ENCODE measurements at places on chromosomes 2 and 18. TPM values are rescaled to one million over a fixed set of nuclear protein-coding genes. Genes with fewer than 3 reads are reported as not detected.

Gene SATB2
- total RNA-seq: 1.4 TPM

Gene SPDYA
- total RNA-seq: 0.10 TPM

Gene RASGRP3
- total RNA-seq: 4.2 TPM

Gene RELCH
- total RNA-seq: 16.4 TPM

Gene IL18RAP
- not detected for total RNA-seq

Gene L3MBTL4
- not detected for total RNA-seq

Gene NYAP2
- total RNA-seq: not detected

Gene ANKRD62
- total RNA-seq: not detected

Gene ARL5A
- total RNA-seq: 36.4 TPM

Gene EFHD1
- total RNA-seq: 0.37 TPM

Gene KANSL1L
- total RNA-seq: 17.5 TPM

Gene TMEM163
- total RNA-seq: not detected

Gene PTGR3
- total RNA-seq: 12.2 TPM

Gene SLC16A14
- total RNA-seq: not detected

Gene KIF1A
- total RNA-seq: not detected

Gene VWC2L
- total RNA-seq: not detected

Gene ZDBF2
- total RNA-seq: 5.2 TPM

Gene SERPINB4
- not detected for total RNA-seq

Gene ACMSD
- total RNA-seq: not detected

Gene PARD3B
- 2.4 TPM for total RNA-seq

Gene ASPRV1
- total RNA-seq: 0.78 TPM

Gene CYP27A1
- total RNA-seq: 15.7 TPM

Gene TRPM8
- total RNA-seq: not detected

Gene TCF23
- total RNA-seq: 0.10 TPM

Gene C1QL2
- not detected for total RNA-seq

Gene EPB41L3
- total RNA-seq: 29.3 TPM

Gene MEP1B
- not detected for total RNA-seq

Gene GPC1
- total RNA-seq: 248 TPM

Gene ADD2
- 0.05 TPM for total RNA-seq

Gene EVA1A
- total RNA-seq: 19.0 TPM

Measured in cardiac ventricle fibroblast (primary cell).